ENCODE measurements at places on chromosomes 1 and 21.

DNA sequence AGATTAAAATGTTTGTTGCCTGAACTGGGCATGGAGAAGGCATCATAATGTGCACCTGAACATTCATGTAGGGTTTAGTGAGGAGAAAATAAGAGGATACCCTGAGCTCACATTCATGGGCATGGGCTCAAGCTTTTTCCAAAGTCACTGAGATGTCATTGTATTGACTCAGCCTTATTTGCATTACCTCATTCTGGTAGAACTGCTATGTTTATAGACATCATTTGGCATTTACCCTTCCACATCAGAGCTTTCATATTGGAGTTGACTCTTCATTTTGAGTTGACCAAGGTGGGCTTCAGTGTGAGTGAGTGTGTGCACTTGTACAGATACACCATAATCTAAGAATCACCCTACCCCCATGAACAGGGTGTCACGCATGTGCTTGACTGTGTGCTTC is 143.2 kb downstream of the PBX1 start:
- DNase-seq: no peak

DNA sequence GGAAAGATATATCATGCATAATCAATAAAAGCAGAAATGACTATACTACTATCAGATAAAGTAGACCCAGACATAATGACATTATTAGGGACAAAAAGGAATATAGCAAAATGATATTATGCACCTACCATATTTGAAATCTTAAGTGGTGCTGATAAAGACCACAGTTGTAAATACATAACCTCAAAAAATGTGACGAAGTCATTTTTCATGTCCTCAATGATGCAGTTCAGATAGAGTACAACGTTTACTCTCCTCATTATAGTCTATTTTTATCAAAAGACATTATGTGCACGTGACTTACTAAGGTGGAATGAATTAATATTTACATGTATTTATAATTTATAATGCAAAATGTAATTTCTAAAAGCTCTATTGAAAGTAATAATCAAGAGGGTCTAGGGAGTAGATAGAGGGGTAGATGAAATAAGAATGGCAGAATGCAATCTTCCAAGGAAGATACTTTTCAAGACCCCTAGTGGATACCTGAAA is 61.7 kb upstream of the TNFSF4 start:
- no peak for DNase-seq

DNA sequence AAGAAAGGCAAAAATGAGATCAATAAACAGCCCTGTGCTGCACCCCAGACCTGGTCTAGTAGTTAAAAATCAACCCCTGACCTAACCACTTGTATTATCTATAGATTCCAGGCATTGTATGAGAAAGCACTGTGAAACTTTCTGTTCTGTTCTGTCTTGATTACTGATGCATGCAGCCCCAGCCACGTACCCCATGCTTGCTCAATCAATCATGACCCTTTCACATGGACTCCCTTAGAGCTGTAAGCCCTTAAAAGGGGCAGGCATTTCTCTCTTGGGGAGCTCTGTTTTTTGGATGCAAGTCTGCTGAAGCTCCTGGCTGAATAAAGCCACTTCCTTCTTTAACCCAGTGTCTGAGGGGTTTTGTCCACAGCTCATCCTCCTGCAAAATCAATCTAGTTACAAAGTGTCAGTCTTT is 24.2 kb upstream of the CD34 start:
- no peak for DNase-seq

GRCh38 chr1:236860674-236861073 is 65.6 kb downstream of the MTR start:
- DNase-seq: no peak

Measured in HepG2 (cell line).